ENCODE measurements at places on chromosomes 4 and X.

GRCh38 chr4:65893957-65894755, 223.9 kb upstream of the EPHA5 start:
- no peak for DNase-seq

GRCh38 chr4:25723409-25723808, 67.8 kb downstream of the SLC34A2 start:
- no peak for DNase-seq

GRCh38 chr4:142815834-142816233, 30.3 kb downstream of the INPP4B start:
- DNase-seq, result peak; percentile 24

DNA sequence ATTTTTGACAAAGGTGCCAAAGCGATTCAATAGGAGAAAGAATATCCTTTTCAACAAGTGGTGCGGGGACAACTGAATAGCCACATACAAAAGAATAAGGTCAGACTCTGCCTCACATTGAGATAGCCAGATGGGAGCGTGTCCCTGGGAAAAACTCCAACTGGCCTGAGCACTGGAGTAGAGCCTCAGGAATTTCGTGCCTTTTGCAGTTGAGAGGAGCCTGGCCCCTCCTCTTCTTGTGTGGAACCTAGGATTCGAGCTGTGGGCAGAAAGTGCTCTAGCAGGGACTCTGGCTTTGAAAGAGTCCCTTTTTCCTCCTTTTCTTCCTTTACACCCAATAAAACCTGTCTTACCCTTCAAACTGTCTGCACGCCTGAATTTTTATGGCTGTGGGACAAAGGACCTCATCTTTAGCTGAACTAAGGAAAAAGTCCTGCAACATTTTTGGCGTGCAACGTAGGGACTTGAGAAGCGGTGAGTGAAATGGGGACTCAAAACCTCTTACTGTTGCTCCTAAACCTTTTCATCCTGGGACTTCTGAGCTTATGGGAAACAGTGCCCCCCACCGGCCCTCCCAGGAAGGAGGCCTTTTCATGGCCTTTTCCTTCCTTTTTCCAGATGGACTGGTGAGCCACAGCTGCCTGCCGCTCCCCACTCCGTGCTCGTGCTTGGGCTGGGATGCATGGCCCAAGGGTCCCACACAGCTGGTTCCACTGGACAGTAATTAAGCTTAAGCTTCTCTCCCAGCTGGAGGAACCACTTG, 68.6 kb downstream of the BMP15 start:
- DNase-seq, result no peak

DNA sequence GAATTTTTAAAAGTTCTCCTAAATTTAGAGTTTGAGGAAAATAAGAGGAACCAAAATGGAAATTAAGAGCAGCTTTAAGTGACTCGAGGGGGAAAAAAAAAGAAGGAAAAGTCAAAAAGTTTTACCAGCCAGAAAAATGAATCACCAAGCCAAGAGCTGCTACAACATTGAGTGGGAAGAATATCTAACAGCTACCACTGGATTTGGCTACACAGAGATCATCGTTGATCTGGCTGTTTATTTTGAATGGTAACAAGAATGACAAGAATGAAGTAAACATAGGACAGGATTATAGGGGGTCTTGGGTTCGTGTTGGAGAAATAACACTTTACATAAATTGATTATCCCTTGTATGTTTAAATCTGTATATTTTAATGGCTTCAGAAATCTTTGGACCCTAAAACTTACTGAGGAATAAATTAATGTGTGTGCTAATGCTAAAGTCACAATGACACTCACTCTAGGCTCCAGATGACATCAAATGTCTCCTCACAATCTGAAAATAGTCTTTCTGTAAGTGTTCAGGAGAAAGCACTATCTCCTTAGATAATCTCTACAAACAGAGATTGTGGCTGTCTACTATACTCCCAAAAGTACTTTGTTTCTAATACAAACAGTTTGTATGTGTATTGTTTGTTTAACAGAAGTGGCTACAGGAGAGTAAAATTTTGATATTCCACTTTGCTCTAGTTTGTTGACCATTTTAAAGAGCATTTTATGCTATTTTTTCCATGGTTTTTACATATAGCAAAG, 3.1 kb upstream of the CSN3 start:
- no peak for DNase-seq

- DNase-seq, result no peak
These were observed 36.7 kb upstream of the STS start for GRCh38 chrX:7110821-7111276.

DNA sequence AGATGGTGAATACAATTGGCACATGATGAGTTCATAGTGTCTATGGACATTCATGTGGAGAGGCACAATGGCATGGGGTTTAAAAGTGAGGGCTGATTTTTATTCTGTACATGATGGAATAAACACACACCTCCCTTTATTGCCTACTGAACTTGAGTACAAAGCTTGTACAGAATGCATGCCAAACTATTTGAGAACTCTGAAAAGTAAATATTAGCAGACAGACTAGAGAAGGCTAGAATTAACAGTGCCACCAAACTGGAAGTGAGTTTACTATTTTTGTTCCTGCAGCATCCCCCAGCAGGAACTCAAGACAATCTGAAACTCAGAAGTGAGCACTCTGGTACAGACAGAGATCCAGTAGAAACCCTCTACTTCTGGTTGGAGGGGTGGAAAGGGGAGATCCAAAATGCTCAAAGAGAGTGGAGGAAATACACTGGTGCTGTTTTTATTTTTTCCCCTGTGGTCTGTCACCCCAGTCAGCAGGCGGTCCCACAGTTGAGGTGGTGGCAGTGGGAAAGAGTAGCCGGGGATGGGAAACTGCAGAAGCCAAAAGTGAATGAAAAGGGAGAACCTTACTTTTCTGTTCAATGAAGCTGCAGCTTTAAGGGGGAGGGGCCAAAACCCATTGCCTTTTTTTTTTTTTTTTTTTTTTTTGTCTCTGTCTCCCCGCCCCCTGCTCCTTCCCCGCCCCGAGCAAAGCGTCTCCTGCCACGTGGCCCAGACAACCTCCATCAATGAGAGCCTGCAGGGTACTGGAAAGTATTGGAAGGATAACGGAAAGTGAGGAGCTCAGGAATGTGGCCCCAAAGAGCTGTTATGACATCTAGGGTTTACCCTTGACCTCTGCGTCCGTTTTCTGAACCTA, 20.5 kb downstream of the AKAP4 start:
- no peak for DNase-seq

DNA sequence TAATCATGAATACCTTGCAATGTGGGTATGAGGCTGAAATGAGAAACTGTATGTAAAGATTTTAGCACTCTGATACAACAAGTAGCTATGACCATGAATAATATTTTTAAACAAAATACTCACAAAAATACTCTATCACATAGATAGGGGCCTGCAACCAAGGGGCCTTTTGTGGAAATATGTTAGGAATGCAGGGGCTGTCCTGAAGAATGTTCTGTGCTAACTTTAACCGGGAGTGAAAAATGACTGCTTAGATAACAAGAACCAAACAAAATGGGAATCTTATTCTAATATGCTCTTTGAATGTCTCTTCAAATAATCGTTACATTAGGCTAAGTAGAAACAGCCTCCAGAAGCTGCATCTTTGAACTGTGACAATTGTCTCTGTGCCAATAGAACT, 37.9 kb upstream of the GYPA start:
- DNase-seq, result no peak

GRCh38 chr4:786074-786741, 39.7 kb downstream of the CPLX1 start:
- no peak for DNase-seq

- no peak for DNase-seq
These were observed 68.0 kb downstream of the PPEF2 start for GRCh38 chr4:75834095-75834771.

DNA sequence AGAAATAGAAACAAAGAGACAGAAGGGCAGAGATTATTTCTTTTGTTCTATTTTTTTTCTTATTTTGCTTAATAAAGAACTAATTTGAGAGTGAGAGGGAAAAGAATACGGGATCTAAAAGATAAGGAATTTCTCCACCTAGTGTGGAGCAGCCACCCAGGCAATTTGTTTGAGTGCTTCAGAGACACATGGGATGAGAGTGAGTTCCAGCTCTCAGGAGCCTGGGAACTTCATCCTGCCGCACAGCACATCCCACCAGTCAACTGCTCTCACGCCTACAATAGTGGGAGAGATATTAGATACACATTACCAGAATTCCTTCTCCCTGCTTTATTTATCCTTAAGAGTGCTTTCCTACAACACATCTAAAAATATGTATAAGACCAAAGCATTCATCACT, 946.4 kb downstream of the PDHA2 start:
- no peak for DNase-seq

- DNase-seq, result no peak
These were observed 6.4 kb upstream of the BRWD3 start for GRCh38 chrX:80816051-80816450.

GRCh38 chrX:24696294-24696693, 2.6 kb downstream of the POLA1 start:
- no peak for DNase-seq

GRCh38 chrX:48465336-48465933, 4.6 kb downstream of the SLC38A5 start:
- DNase-seq, result no peak

DNA sequence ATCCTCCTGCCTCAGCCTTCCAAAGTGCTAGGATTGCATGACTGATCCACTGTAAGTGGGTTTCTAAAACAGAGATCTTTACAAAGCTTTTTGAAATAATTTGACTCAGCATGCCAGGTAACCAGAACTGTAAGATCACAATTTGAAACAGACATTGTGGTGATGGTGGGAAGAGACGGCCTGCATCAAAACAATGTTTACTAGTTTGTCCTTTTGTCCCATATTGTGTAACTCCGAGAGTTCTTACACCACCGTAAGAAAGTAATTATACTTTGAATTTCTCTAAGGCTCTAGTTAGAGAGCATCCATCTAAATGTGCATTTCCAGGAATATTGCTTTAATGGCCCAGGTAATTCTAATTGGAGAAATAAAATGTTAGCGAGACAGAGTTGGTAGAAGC, 594 bp upstream of the ARHGAP24 start:
- DNase-seq, result no peak

DNA sequence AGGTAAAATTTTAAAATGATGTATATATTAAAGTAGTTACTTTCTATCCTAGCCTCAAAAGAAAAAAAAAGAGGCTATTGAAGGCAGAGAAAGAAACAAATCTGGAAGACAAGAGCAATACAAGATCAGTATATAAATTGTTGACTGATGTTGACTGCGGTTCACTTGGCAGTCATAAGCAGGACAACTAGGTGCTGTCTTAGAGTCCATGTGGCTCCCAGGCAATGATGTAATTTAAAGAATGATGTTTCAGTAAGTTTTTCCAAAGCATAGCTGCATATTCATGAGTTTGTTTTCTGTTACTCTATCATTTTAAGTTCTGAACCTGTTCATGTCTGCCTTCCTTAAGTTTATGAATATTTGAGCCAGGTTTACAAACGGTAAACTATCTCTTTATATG, 630.2 kb downstream of the FAT4 start:
- DNase-seq, result no peak

GRCh38 chr4:60313611-60314178, 886.4 kb upstream of the ADGRL3 start:
- DNase-seq, result no peak

- no peak for DNase-seq
These were observed 17.1 kb downstream of the USP46 start for GRCh38 chr4:52641854-52642563.

GRCh38 chr4:17770845-17771244, 10.6 kb downstream of the FAM184B start:
- DNase-seq, result no peak

- no peak for DNase-seq
These were observed 51.7 kb downstream of the IGSF1 start for GRCh38 chrX:131237363-131237762.

- no peak for DNase-seq
These were observed 516.3 kb downstream of the BCOR start for GRCh38 chrX:39581411-39581810.

- no peak for DNase-seq
These were observed 119.6 kb upstream of the BANK1 start for GRCh38 chr4:101670897-101671296.

- DNase-seq, result no peak
These were observed 51.0 kb upstream of the ENPP6 start for GRCh38 chr4:184268584-184269160.

DNA sequence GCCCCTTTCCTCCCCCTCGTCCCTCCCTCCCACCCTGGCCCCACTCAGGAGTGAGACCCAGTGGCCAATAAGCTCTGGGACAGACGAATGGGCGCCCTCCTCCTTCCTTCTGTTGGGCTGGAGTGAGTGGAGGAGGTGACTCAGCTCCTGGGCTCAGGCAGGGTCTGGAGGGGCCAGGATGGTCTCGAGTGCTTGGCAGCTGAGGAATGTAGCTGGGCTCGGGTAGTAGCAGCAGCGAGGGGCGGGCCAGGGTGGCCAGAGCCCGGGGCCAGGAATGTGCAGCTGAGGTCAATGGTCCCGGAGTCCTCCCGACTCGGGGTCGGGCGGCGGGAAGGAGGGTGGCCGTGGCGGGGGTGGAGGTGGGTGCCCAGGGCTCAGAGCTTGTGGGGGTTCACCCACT, 15.0 kb downstream of the G6PD start:
- DNase-seq, result no peak

GRCh38 chr4:79959652-79960051, 113.4 kb downstream of the ANTXR2 start:
- no peak for DNase-seq

GRCh38 chrX:18755651-18756050, 48.2 kb downstream of the PPEF1 start:
- no peak for DNase-seq

- no peak for DNase-seq
These were observed 19.4 kb upstream of the SLC25A6 start for GRCh38 chrX:1411326-1411725.

- DNase-seq, result no peak
These were observed 172.1 kb downstream of the PRKX start for GRCh38 chrX:3541336-3541735.

- DNase-seq, result no peak
These were observed 25.8 kb upstream of the PSAPL1 start for GRCh38 chr4:7460566-7460965.

DNA sequence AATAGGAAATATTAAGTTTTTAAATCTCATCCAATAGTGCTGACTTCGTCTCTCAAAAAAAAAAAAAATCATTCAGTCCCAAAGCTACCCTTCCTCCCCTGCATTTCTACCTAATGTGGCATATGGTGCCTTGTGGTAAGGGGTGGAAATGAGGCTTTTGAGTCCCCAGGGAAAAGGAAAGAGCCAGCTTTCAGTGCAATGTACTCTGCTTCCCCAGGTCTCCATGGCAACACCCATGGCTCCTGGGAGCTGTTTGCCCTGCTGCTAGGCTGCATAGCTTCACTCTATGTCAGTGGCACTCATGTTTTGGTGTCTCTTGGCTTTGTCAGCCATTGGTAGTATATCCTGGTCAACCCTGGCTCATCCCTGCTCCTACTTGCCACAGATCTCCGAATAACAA, 175.9 kb downstream of the SLC39A8 start:
- no peak for DNase-seq

DNA sequence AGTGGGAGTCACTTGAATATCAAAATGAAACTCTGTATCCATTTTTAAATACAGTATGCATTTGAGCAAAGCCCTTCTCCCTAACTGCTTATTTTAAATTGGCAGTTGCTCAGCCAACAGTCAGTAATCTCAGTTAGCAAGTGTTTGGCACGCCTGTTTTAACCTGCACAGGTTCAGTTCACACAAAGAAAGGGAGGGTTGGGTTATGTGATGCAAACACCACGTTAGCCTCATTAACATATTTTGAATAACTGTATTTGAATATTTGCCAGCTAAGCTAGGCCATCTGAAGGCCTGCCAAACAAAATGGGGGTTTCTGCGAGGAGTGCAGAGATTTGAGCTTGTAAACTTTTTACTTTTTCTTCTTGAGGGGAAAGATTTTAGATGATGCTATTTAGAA, 19.8 kb downstream of the GAB1 start:
- no peak for DNase-seq

GRCh38 chr4:166146806-166147540, 273.9 kb downstream of the TLL1 start:
- no peak for DNase-seq

Measured in activated T-cell treated with anti-CD3 and anti-CD28 coated beads for 48 hours (primary cell).